ENCODE measurements at places on chromosomes 5 and 9.

DNA sequence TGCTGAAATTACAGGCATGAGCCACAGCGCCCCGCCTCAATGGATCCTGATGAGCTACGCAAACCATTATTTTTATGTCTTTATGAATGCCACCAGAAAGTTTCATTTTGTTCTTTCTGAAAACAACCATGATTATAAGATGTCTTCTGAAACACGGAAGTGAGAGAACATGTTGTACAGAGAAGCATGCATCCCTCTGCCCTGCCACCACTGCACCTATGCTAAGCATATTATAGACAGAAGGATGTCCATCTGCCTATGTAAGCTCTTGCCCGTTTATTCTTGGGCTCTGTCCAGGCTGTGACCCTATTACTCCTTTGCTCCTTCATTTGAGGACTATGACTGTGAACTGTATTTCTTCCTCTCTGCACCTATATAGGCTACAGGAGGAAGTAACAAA lies 74.3 kb downstream of the GRAMD2B start:
- no peak for ATAC-seq

- ATAC-seq, result no peak
Measured at GRCh38 chr9:110206389-110206788, 1.6 kb downstream of the C9orf152 start.

DNA sequence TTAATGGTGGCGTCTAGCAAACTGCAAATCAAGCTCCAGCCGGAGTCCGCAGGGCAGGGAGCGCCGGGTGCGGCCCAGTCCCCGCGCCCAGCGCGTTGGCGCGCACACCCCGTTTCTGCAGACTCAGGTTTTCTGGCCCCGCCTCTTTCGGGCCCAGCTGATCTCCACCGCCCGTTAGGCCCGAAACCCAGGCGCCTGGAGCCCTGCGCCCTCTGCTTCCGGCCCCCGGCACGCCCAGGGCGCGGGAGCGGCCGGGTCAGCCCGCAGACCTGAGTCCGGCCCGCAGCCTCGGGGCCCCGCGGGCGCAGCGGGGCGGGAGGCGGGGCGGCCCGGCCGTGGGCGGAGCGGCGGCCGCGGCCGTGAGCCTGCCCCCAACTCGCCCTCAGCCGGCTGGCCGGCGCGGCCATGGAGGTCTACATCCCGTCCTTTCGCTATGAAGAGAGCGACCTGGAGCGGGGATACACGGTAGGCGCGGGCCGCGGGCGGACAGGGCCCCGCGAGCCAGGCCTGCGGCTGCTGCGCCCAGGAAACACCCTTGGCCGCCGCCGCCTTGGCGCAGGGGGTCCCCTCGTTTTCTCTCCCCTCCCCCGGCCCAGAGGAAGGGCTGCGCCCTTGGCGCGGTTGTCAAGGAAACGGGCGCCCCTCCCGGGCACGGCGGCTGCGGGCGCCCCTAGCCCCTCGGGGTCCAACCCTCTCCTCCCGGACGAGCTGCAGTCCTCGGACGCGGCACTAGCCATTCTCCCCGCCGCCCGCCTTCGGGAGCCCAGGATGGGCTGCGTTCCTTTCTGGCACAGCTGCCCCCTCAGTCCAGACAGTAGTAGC lies at the start of gene SNX24:
Gene SNX24, plus strand, starts transcription at position 385 of the 822 bp plus-strand sequence. Its CDS starts 21 bp downstream, at position 406.
- ATAC-seq, result peak; percentile 93

DNA sequence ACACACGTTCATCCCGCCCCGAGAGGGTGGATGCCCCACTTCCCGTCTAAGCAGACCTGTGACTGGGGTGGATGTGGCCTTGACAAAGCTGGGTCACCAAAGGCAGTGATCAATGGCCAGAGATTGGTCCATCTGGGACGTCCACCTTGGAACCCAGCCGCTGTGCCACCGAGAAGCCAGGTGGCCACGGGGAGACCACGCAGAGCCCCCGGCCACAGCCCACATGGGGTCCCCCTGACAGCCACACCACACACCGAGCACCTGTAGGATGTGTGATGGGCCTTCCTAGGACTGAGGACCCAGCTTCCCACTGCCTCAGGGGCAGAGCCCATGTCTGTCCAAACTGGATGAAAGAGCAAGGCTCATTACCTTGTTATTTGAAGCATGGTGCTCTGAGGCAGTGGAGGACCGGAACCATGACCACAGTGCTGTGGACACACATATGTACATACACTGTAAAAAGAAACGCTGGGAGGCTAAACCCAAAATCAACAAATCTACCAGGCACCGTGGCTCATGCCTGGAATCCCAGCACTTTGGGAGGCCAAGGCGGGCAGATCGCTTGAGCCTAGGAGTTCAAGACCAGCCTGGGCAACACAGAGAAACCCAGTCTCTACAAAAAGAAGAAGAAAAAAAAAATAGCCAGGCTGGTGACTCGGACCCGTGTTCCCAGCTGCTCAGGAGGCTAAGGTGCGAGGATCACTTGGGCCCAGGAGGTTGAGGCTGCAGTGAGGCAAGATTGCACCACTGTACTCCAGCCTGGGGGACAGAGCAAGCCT lies 50.1 kb downstream of the MRPL36 start:
- ATAC-seq, result no peak

Data from activated T-helper 17 cell treated with anti-CD3 and anti-CD28 coated beads, Interleukin-2, amount 50 U/mL, for 72 hours (primary cell).